CD4-positive, alpha-beta T cell treated with Interleukin-12 subunit alpha and Interleukin-12 subunit beta, for 1 hour (primary cell): ENCODE measurements at places on chromosomes 16 and 17.

- DNase-seq = no peak
These were observed 681.4 kb downstream of the WWOX start for GRCh38 chr16:78780808-78781207.

DNA sequence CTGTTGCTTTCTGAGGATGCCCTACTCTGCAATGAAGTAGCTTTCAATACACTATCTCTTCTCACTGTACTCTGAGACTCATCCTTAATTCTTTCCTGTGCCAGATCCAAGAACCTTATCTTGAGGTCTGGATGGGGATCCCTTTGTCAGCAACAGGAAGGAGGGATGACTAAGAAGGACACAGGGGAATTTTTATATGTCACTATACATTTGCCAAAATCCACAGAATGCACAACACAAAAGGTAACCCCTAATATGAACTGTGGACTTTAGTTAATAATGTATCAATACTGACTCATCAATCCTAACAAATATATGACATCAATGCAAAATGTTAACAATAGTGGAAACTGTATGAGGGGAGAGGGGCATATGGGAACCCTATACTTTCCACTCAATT, 4.7 kb upstream of the RBBP6 start:
- no peak for DNase-seq

GRCh38 chr17:56543280-56543679, 50.2 kb upstream of the NOG start:
- DNase-seq = no peak

GRCh38 chr17:43994272-43995149, 9.9 kb upstream of the NAGS start:
- DNase-seq = peak; percentile 71

- DNase-seq = no peak
These were observed 67.7 kb upstream of the BCO1 start for GRCh38 chr16:81170824-81171223.

GRCh38 chr16:85425074-85425662, 188.0 kb upstream of the GSE1 start:
- no peak for DNase-seq

DNA sequence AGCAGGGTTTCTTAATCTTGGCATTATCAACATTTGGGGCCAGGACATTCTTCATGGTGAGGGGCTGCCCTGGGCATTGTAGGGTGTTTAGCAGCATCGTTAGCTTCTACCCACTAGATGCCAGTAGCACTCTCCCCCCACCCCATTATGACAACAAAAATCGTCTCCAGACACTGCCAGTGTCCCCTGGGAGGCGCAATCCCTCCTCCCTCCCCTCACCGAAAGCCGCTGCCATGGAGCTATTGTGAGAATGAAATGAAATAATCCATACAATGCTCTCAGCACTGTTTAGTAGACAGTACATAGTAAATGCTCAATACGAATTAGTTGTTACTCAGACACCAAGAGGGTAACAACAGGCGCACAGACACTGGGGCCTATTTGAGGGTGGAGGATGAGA, 502.9 kb downstream of the NPIPA7 start:
- no peak for DNase-seq
